ENCODE measurements at places on chromosomes 6 and 20. TPM values are rescaled to one million over a fixed set of nuclear protein-coding genes. Genes with fewer than 3 reads are reported as not detected.
A peak's percentile ranks its signal among the peaks of the same experiment; 100 is the strongest.

GRCh38 chr20:60780388-60781025 is 471.6 kb upstream of the CDH4 start:
- no peak for DNase-seq

DNA sequence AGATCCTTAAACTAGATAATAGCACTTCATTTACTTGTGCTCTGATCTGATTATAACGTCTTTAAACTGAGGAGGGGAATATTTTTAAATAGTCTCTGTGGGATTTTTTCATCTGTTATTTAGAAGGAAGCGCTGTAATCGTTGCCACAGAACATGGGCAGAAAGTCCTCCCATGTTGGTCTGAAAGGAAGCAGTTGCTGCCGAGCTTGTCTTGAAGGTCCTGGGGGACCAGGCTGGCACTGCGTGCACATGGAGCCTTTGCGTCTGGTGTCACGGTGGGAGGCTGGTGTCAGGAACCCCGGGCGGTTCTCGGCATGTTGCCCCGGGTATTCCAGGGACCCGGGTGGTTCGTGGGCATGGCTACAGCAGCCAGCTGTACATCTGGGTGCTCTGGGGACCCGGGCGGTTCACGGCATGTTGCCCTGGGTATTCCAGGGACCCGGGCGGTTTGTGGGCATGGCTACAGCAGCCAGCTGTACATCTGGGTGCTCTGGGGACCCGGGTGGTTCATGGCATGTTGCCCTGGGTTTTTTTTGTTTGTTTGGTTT is 11.5 kb downstream of the TPD52L2 start:
- DNase-seq: no peak

DNA sequence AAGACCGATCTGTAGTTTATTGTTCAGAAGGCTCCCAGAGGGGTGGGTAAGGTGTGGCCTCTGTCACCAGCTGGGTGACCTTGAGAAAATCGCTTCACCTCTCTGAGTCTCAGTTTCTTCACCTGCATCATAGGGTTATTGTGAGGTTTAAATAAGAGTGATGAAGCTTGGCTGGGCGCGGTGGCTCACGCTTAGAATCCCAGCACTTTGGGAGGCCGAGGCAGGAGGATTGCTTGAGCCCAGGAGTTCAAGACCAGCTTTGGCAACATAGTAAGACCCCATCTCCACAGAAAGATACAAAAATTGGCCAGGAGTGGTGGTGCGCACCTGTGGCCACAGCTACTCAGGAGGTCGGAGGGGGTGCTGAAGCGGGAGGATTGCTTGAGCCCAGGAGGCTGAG is 36.0 kb downstream of the VSTM2L start:
- DNase-seq: no peak

DNA sequence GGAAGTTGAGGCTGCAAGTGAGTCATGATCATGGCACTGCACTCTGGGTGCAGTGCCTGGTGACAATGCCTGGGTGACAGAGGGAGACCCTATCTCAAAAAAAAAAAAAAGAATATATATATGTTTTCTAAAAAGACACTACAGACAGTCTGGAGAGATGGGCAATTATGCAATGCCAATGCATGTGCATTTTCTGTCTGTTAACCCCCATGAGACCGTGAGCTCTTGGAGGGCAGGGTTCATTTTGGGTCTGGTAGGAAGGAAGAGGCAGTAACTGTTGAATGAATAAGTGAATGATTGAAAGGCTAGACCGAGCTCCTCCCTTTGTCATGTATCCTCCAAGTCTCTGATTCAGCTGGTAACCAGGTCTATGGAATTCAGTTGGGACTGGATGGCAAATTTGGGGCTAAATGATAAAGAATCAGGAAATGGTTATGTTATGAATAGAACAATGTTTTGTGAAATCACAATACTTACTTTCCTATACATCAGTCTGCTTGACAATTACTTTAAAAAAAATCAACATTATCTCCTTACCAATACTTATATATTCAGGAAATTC is 5.6 kb upstream of the BLCAP start:
- DNase-seq: no peak

DNA sequence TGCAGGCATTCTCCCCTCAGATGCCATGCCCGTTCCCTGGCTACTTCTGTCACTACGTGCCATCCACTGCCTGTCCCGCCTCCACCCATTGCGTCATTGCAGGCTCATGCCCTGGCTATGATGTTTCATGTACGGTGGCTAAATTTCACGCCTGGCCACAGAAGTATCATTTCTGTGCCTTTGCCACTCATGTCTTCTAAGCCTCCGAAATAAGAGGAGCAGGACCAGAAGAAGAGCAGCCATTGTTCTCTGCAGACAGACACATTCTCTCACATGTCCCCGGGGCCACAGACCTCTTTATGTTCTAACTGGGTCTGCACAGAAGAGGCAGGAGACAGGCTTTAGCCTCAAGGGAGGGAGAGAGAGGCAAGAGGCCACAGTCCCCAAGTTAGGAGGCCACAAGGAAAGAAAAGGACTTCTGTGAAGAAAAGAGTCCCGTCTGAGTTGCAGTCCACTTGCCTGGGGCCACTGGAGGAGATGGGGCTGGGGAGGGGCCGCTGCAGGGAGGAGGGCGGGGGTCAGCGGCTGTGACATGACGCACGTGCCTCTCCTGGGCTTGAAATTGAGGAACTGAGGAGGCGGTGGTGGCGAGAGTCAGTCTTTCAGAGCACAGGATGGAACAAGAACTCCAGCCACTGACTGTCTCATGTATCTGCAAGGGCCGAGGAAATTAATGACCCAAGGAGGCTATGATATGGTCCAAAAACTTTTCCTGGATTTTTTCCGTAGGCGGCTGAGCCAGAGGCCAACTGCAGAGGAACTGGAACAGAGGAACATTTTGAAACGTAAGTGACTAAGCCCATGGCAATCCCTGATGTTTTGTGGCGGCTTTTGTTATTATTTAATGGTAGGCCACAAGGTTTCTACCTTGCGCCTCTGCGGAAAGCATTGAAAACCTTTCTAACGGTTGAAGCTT is 55.9 kb downstream of the TBC1D7 start:
- DNase-seq: no peak

DNA sequence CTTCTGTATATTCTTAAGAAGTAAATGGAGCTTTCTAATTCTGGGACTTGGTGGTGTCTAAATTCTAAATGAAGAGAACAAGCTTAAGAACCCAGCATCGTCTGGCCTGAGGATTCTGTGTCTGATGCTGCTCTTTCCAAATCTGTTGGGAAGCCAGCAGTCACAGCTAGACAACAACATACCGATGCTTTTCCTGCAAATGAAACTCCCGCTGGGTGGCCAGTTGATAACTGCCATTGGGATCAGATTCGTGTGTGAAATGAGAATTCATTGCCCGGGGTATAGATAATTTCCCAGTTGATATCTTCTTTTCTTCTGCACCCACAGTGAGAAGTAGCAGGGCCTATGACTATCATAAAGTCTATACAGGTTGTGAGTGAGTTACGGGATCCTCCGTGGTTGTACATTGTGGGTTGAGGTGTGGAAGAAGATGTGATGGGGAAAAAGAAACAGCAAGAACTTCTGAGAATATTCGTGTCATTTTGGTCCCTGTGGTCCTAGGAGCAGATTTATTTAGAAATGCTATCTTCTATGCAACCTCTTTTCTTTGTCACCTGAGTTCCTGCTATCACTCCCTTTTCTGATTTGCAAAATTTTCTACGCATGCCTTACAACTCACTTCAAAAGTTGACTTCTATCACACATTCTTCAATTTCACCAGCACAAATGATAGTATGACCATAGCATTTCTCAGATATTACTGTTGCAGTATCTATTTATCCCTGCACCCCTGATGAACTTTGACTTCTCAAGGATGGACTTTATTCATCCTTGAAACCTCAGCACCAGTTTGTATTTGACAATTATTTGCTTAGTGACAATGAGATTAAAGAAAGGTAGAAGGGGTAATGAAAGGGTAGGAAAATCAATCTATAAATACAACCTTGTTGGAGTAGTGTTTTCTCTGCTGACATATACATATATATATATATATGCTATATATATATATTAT is 10.4 kb downstream of the NOX3 start:
- DNase-seq: no peak

- DNase-seq: no peak
These were observed 120.4 kb upstream of the RIPOR2 start for GRCh38 chr6:25056130-25056529.

DNA sequence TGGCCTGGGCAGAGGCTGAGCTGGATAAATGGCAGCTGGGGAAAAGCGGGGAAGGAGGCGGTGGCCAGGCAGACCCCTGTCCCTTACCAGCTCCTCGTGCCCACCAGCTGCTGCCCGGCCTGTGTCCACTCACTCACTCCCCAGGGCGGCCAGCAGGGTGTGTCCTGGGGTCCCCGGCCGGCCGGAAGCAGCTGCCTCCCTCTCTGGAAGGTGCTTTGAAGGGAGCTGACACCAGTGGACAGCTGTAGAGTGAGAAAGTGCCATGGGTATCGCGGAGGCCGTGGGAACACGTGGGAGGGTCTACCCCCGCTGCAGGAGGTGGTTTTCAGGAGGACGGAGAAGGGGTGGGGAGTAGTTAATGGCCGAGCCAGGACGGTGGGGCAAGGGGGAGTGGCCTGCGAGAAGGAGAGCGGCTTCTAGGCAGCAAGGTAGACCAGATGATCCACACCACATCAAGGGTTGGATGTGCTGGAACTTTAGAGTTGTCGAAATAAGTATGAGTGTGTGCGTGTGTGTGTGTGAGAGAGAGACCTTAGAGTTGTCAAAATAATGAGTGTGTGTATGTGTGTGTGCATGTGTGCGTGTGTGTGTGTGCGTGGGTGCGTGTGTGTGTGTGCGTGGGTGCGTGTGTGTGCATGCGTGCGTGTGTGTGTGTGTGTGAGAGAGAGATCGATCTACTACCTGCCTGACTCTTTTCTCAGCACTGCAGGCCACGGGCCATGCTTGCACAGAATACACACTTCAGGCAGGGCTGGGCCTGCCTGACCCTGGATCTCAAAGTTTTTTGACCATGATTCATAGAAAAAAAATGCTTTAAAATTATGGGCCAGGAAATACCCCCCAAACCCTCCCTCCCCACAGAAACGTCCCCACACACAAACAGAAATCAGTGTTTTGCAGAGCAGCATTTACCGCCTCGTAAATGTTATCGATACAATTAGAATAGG is 43.9 kb downstream of the CDH4 start:
- DNase-seq: peak; percentile 23

GRCh38 chr6:133240511-133241085 is 559 bp upstream of the EYA4 start:
- DNase-seq: peak; percentile 69

GRCh38 chr6:89585154-89585553 is 53.4 kb downstream of the LYRM2 start:
- DNase-seq: no peak

- DNase-seq: no peak
These were observed 608.6 kb downstream of the COL12A1 start for GRCh38 chr6:74597266-74597665.

- DNase-seq: no peak
These were observed 210.1 kb upstream of the FUT9 start for GRCh38 chr6:95805699-95806098.

GRCh38 chr20:62120990-62121775 is 1.1 kb upstream of the LSM14B start:
- DNase-seq: no peak

GRCh38 chr6:64411226-64411625 is 775.6 kb downstream of the PHF3 start:
- DNase-seq: no peak

DNA sequence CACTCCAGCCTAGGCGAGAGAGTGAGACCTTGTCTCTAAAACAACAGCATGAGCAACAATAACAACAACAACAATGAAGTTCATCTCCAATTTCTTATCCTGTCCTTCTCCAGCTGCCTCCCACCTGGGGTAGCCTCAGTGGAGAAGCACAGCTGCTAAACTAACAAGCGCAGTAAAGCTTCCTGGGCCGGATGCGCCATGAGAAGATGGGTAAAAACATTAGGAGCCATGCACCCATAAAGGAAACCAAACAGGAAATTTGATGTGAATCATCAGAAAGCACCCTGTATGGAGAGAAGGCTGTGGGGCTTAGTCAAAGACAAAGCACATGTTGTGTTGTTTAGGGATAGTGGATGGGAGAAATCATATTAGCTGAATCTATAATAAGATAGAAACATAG is 61.1 kb upstream of the CCN6 start:
- DNase-seq: no peak

GRCh38 chr6:28488916-28489365 is 26.7 kb downstream of the GPX6 start:
- DNase-seq: peak; percentile 56

GRCh38 chr6:10409731-10410206 is 5.1 kb downstream of the TFAP2A start:
- DNase-seq: no peak

- DNase-seq: peak; percentile 25
These were observed 47.6 kb upstream of the SIM1 start for GRCh38 chr6:100512203-100512862.

- no peak for DNase-seq
These were observed 1378.6 kb upstream of the DEFB115 start for GRCh38 chr20:29878777-29879442.

DNA sequence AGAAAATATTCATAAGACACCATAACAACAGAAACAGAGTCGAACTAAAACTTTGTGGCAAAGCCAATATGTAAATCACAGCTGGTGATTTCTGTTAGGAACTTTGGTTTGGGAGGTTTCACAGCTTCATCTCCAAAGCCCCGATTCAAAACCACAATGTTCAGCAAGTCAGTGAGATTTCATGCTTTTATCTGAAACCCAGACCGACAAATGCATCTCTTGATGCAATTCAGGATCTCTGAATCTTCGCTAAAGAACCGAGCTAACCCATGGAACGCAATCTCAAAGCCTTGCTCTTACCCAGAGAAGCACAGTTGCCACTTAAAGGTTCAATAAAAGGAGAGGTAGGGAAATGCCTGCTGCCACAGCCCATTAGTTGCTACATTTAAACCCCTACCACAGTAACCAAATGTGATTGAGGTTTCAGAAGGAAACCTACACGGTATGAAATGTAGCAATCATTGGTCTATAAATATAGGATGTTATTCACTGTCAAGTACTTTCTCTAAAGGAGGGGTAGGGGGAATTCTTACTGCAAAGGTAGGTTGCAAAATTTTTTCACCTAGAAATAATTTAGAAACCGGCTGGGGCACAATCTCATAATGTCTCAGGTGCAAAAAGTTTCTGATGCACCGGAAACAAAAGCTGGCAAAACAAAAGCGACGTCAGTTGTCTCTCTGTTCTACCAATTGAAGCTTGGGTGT is 381.0 kb upstream of the ARID1B start:
- no peak for DNase-seq

DNA sequence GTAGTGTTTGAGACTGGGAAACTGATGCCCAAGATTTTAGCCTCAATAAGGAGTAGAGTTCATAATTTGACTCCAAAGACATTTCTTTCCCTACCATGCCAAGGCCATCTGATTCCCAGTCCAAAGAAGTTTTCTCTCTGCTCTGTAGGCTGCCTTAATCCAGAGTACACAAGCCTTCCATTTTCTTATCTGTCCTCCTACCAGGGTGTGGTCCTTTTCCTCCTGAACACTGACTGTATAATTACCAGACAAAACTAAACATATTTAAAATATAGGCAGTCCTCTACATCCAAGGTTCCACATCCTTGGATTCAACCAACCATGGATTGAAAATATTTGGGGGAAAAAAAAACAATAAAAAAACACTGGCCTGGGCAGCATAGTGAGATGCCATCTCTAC is 108.4 kb downstream of the SLC16A10 start:
- DNase-seq: no peak

The FRK gene
- 0.16 TPM for total RNA-seq

The CDH4 gene
- not detected for total RNA-seq

The DEF6 gene
- 0.33 TPM for total RNA-seq

The PI16 gene
- not detected for total RNA-seq

The BTNL2 gene
- not detected for total RNA-seq

The ZC2HC1B gene
- total RNA-seq: not detected

The SDC4 gene
- total RNA-seq: 214 TPM

The MACROD2 gene
- total RNA-seq: 0.66 TPM

The SLC35A1 gene
- 10.6 TPM for total RNA-seq

The AK9 gene
- 2.6 TPM for total RNA-seq
